ENCODE measurements at places on chromosomes 1 and 21. TPM values are rescaled to one million over a fixed set of nuclear protein-coding genes. Genes with fewer than 3 reads are reported as not detected.

DNA sequence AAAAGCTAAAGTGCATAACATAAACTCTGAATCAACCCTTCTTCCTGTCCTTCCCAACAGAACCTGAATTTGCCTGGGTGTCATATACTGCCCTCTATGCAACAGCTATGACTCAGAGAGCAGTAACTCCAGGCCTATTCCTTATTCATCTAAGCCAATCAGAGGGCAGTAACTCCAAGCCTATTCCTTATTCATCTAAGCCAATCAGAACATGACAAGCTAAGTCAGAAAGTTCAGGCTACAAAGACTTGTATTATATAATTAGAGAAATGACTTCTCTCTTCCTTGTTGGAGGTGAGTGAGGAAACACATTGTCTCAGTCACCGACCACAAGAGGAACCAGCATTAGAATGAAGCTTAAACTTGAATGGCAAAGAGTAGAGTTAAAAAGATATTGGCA lies 26.2 kb upstream of the TADA1 start:
- DNase-seq: no peak

DNA sequence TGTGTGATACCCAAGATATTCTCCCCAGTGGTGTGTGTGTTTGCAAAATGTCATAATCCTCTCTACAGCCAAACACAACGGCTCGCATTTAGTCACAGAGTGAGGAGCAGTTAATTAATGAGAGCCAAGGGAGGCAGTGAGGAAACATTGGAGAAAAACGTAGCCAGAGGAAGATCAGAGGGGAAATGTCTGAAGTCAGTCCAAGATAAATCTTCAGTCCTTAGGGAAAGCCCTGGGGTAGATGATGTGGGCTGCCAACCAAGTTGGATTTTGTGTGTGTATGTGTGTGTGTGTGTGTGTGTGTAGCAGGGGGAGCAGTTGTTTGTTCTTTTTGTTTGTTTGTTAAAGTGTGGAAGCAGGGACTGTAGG lies 201.0 kb upstream of the PTBP2 start:
- peak; percentile 65 for DNase-seq

GRCh38 chr1:46403916-46404315 lies 9.8 kb downstream of the FAAH start:
- no peak for DNase-seq

GRCh38 chr1:59686170-59686569 lies 128.6 kb upstream of the HOOK1 start:
- no peak for DNase-seq

DNA sequence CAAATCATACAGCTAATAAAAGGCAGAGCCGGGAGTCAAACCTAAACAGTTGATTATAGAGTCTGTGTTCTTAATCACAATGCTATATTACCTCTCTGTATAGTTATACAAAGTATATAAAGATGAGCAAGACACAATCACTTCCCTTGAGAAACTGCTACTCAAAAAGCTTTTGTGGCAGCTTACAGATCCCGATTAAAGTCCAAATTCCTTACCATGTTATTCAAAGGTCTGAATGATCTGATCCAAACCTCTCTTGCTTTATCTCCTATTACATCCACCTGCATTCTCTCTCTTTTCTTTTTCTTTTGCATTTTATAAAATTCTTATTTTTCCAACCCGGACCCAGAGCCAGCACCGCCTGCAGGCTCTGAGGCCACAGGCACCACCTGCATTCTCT lies 57.0 kb upstream of the MUTYH start:
- no peak for DNase-seq

DNA sequence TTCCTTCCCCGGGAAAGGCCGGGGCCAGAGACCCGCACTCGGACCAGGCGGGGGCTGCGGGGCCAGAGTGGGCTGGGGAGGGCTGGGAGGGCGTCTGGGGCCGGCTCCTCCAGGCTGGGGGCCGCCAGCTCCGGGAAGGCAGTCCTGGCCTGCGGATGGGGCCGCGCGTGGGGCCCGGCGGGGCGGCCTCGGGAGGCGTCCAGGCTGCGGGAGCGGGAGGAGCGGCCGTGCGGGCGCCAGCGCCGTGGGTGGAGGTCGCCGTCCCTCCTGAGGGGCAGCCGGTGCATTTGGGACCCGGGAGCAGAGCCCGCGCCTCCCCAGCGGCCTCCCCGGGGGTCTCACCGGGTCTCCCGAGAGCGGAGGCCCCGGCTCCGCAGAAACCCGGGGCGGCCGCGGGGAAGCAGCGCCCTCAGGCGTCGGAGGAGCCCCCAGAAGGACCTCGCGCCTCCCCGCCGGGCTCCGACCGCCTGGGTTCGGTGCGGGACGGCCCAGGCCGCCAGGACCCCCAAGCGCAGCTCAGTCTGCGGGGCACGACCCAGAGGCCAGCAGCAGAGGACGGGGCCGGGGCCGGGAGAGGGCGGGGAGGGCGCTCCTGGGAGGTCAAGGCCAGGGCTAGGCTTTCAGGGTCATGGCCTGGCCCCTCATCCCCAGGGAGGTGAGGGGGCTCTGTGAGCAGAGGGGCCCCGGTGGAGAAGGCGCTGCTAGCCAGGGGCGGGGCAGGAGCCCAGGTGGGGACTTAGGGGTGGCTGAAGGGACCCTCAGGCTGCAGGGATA lies 7.2 kb upstream of the SLX9 start:
- no peak for DNase-seq

DNA sequence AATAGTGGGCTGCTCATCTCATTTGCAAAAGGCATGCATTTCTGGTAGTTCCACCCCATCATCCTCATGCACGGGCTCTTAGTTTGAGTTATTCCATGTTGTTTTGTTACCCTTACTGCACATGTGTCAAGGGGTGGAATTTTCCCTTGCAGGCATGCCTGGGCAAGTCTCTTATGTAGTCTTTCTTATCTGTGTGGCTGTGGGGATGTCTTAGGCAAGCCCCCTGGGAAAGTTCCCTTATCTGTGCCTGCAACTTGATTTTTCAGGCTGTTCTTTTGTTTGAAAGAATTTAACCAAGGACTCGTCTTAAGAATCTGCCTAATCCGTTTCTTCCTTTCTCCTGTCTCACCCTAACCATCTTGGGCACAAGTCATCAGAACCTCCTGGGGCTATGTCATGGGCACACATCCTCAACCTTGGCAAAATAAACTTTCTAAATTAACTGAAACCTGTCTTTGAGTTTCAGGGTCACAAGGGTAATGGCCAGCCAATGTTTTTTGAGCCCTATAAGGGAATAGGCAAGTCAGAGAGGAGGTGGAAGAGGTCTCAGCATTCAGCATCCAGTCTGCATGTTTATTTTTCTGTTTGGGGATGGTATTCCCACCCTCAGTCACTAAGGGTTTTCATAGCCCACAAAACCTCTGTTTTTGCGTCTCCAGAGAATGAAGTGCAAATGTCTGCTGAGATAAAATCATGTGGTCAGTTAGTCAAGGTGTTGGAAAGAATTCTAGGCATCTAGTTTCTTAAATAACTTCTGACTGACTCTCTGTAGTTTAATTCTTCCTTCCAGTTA lies 579.7 kb downstream of the PLA2G4A start:
- no peak for DNase-seq

DNA sequence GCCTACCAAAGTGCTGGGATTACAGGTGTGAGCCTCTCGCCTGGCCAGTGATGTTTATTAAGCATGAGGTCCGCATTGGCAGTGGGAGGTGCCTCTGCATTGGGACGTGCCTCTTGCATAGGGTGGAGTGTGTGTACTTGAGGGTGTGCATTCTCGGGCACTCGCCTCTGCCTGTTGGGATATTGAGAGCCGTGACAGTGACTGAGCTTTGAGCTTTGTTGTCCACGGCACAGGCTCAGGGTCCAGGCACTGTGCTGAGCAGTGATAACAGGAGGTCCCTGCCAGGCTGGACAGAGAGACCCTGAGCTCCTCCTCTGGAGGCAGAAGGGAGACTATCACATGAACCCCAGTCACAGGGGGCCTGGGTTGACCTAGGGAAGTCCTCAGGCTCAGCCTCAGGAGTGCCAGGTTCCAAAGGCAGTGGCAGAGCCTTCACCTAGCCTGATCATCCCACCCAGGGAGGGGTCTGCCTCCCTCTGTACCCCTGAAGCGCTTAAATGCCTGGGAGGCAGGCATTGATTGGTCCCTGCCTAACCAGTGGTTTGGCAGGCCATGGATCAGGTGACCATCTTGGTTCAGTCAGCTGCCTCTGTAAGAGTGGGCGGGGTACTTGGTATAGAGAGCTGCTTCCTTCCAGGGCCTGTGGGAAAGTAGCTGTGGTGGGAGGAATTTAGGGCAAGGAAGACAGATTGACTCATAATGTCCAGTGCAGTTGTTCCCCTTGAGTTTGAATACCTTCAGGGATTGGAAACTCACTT lies 213.8 kb upstream of the TMEM51 start:
- no peak for DNase-seq

DNA sequence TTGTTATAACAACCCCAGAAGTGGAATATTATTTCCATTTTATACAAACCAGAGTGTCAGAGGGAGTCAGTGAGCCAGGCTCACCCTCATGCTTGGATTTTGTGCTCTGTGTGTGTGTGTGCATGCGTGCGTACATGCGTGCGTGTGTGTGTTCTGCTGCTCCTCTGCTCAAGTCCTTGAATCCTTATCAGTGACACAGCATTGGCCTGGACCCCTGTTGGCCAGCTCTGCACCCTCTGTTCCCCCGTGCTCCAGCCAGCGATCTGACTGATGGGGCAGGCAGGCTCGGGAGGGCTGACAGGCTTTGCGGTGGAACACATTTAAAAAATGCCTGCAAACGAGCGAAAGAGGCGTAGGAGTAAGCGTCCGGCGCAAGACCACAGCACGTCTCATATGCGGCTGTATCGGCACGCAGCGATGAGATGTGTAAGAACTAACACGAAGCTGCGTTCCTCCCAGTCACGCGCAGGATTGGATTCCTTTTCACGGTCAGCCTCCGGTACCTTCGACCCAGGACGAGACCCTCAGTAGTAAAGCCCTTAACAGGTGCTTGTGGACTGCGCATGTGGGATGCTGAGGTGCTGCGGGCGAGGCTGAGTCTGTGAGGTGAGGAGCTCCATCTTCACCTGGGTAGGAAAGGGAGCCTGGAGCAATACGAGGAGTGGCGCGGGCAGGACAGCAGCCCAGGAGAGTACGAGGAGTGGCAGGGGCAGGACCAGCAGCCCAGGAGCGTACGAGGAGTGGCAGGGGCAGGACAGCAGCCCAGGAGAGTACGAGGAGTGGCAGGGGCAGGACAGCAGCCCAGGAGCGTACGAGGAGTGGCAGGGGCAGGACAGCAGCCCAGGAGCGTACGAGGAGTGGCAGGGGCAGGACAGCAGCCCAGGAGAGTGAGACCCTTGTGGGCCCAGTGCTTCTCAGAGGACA lies 130.9 kb downstream of the GALNT2 start:
- no peak for DNase-seq

DNA sequence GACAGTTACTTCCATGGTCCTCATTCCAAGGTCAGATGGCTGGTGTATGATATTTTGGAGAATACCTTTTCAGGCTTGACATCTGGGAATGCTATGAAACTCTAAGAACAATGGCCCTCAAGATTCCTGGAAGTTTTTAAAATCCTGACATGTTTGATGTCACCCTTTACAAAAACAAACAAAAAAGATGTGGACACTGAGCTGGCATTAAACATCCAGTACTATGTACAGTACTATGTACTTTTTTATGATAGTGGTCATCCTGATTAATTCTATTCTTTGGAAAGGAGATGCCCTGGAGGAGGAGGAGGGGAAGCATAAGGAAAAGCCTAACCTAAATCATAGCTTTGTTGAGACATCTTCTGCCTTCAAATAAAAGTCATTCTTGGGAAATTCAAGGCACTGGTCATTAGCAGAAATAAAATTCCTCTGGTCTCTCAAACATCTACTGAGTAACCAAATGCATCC lies 235.4 kb downstream of the HMCN1 start:
- DNase-seq: no peak

- DNase-seq: no peak
Observed at GRCh38 chr1:234922987-234923386, 205.7 kb downstream of the TOMM20 start.

- DNase-seq: no peak
Observed at GRCh38 chr1:25201006-25201405, 31.3 kb downstream of the SYF2 start.

GRCh38 chr1:208184966-208185654 lies 59.1 kb downstream of the PLXNA2 start:
- no peak for DNase-seq

GRCh38 chr1:218463194-218464156 lies 118.3 kb downstream of the TGFB2 start:
- DNase-seq: no peak

- DNase-seq: no peak
Observed at GRCh38 chr1:179168536-179168935, 60.9 kb downstream of the ABL2 start.

GRCh38 chr1:150226486-150226885 lies 9.4 kb downstream of the ANP32E start:
- DNase-seq: no peak

DNA sequence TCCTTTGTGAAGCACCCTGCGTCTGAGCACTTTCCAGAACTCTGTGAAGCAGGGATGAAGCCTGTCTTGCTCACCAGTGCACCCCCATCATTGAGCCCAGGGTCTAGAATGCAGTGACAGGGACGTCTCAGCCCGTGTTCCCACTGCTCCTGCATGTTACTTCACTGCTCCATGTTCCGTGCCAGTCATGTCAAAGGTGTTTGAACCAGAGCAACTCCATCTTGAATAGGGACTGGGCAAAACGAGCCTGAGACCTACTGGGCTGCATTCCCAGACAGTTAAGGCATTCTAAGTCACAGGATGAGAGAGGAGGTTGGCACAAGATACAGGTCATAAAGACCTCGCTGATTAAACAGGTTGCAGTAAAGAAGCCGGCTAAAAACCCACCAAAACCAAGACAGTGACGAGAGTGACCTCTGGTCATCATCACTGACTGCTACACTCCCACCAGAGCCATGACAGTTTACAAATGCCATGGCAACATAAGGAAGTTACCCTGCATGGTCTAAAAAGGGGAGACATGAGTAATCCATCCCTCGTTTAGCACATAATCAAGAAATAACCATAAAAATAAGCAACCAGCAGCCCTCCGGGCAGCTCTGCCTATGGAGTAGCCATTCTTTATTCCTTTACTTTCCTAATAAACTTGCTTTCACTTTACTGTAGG lies 63.2 kb downstream of the SDC3 start:
- DNase-seq: no peak

DNA sequence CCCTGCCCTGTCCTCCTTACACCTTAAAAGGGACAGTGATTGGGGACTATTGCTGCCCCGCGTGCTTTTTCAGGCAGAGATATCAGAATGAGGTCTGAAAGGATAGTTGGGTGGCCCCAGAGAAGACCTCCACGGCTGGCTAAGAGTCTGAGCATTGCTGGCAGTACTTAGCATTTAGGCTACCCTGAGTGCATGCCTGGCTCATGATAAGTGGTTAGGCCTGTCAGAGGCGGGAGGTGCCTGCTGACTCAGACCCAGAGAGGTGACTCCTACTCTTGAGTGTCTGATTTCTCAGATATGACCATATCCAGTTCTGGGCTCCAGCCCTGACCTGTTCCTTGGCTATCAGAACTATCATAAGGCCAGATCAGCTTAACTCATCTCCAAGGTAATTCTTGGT lies 213.7 kb downstream of the PBX1 start:
- no peak for DNase-seq

Gene RYR2
- 2.0 TPM for polyA plus RNA-seq

Gene FABP3
- 63.2 TPM for polyA plus RNA-seq

Gene ALPL
- 45.9 TPM for polyA plus RNA-seq

Gene INAVA
- polyA plus RNA-seq: 49.0 TPM

Gene TMEM39B
- 24.0 TPM for polyA plus RNA-seq

Gene CASQ2
- polyA plus RNA-seq: 1.0 TPM

Gene FMO3
- polyA plus RNA-seq: 0.18 TPM
